NCI-H2081 (cell line): ENCODE measurements at places on chromosomes 16 and 17.

DNA sequence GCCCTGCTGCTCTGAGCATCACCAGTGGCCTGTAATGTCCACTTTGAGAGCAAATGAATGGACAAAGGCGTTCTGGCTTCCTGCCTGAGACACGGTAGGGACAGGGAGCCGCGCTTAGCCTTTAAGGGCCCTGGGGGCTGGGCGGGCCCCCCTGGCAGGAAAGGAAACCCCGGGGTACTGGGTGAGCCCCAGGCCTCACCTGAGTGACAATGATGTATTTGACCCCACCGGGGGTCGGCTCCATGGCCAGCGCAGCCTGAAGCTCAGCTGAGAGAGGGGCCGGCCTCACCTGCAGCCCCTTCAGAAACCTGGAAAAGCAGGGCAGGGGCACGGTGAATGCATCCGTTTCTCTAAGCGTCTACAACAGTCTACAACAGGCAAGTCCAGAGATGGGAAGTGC, 2.2 kb upstream of the CYBA start:
- DNase-seq = no peak

- DNase-seq = no peak
Observed at GRCh38 chr17:30545024-30545423, 67.8 kb downstream of the GOSR1 start.

DNA sequence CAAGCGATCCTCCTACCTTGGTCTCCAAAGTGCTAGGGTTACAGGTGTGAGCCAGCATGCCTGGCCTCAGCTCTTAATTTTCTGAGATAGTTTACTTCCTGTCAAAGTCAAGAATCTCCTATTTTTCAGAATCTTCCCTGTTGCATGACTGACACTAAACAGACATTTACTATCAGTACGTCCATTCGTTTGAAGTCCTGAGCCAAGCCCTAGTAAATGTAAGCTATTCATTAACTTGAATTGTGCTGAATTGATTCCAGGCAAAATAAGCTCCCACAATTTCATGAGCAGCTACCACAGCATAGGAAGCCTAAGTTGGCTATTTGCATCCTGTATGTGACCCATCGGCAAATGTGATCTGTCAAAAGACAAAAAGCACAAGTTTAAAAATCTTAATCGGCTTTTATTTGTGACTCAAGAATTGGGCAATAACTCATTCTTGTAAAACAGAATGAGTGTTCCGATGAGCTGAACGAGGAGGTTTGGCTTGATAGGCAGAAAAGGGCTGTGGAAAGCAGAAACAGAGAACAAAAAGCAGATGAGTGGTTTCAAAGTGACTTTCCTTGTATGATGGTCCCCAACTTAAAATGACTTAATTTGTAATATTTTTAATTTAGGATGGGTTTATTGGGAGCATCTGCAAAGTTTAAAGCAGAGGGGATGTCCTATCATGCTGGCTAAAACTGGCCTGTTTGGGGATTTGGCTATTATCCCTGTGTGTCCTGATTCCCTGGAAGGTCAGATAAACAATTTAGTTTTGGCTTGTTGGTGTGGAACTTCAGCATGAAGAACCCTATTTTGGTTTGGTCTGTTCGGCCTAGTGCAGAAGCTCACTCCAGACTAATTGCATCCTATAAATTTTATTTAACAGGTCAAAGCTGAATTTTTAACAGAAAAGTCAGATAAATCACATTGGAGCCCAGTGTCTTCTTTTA, 14.2 kb downstream of the RNF112 start:
- DNase-seq = no peak

- peak; percentile 44 for DNase-seq
Observed at GRCh38 chr17:79082311-79083190, 7.9 kb downstream of the ENGASE start.

DNA sequence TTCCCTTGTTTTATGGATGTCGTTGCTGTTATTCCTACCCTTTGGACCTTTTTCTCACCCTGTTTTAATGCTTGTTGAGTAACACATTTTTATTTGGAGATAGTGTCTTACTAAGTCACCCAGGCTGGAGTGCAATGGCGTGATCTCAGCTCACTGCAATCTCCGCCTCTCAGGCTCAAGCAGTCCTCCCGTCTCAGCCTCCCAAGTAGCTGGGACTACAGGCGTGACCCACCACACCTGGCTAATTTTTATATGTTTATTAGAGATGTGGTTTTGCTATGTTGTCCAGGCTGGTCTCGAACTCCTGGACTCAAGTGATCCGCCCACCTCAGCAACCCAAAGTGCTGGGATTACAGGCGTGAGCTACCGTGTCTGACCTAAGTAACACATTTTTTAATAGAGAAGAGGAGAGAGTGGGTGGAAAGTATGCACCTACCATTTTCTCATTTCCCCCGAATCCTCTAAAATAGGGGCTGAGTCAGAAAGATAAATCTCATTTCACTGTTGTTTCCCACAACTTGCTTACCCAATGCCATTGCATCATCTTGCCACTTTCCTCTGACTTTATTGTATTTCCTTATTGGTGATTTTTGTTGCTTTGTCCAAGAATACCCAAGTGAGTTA, 7.0 kb downstream of the DHX40 start:
- DNase-seq = no peak

GRCh38 chr16:49637933-49638672, 217.8 kb downstream of the ZNF423 start:
- no peak for DNase-seq

DNA sequence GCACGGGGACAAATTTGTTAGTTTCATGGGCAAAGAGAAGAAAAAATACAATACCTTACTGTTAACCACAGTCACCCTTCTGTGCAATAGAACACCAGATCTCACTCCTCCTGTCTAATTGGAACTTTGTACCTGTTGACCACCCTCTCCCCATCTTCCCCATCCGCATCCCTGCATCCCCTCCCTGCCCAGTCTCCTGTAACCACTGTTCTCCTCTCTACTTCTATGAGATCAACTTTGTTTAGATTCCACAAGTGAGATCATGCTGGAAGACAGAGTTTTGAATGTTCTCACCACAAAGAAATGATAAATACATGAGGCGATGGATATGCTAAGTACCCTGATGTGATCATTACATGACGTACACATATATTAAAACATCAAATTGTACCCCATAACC, 47.7 kb downstream of the CLEC16A start:
- DNase-seq = no peak

GRCh38 chr16:29909391-29909790, 9.1 kb downstream of the ASPHD1 start:
- DNase-seq = no peak

DNA sequence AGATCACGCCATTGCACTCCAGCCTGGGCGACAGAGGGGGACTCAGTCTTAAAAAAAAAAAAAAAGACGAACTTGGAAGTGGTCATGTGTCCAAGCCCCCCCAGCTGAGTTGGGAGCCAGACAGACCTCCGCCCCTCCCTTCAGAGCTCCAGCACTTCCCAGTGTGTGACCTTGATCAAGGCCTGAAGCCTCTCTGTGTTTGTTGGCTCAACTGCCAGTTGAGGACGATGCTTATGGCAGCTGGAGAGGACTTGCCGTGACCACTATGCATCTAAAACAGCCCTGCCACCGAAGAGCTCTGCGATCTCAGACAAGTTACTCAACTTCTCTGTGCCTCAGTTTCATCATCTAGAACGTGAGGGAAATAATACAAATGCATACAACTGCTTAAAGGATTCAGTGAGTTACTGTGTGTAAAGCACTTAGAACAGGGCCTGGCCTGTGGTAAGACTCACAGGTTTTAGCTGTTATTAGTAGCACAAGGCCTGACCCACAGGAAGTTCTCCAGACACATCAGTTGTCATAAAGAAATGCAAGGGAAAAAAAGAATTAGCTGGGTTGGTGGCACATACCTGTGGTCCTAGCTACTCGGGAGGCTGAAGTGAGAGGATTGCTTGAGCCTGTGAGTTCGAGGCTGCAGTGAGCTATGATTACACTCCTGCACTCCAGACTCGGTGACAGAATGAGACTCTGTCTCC, 7.0 kb upstream of the IL27 start:
- no peak for DNase-seq

DNA sequence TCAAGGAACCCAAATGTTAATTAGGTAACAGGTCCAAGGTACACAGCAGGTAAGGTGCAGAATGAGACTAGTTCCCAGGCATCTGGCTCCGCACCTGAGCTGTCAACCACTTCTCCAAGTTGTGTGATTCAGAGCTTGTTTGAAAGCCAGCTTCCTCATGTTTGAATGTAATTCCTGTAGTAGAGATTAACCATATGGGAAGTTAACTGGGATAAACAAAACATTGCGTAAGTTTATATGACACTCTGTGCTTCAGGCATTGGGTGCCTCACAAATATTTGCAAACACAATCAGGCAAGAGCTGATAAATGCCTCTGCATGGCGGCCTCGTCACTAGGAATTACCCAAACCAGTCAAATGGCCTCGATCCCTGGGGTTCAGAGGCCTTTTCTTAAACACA, 27.9 kb upstream of the CPHXL start:
- no peak for DNase-seq

GRCh38 chr17:80637048-80637781, 92.6 kb downstream of the RPTOR start:
- DNase-seq = no peak

- no peak for DNase-seq
Observed at GRCh38 chr17:7484919-7485377, 782 bp downstream of the POLR2A start.

DNA sequence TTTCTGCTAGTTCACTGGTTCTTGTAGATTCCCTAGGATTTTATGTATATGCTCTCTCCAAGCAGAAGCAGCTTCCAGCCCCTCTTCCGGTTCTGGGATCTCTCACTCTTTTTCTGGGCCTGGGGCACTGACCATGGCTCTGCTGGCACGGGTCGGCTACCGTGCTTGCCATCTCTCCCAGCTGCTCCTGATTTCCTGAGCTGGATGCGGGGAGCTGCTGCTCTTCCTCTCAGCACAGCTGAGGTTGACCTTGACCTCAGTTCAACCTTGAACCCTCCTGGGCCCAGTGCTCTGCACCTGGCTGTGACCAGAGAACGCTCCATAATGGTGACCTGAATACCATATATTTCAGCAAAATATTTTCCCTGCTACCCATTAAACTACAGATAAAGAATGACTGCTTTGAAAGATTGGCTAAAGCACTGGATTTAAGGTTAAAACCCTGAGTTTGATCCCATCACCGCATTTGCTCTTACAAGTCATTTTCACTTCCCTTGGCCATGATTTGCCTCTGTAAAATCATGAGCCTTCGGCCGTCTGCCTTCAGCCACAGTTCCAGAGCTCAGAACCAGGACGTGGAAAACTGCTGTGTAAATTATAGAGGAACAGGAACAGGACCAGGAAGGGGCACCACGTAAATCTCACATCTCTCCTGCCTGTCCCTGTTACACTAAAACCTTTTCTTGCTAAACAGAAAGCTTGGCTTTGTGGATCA, 130.8 kb upstream of the CHMP6 start:
- no peak for DNase-seq

DNA sequence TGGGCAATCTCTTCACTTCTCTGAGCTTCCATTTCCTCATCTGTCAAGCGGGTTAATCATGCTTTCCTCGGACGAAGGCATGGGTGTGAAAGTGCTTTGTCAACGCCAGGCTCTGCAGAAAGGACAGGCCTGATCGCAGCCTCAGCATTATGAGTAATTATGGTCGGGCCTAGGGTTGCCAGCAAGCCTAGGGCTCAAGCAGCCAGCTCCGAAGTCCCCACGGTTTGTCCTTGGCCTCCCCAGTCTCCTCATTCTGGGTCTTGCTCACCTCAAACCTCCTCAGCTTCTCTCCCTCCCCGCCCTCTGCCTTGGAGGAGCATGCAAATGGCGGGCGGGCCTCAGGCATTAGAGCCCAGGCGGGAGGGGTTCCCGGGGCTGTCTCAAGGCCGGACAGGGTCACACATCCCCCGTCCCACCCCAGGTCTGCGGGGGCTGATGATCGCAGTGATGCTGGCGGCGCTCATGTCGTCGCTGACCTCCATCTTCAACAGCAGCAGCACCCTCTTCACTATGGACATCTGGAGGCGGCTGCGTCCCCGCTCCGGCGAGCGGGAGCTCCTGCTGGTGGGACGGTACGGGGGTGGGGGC, 10.2 kb upstream of the FAM83G start:
- no peak for DNase-seq

- DNase-seq = no peak
Observed at GRCh38 chr16:31527734-31528274, at the start of gene AHSP. TSS of gene AHSP (plus strand) at chr16:31527900. CDS start at chr16:31528140, 240 bp downstream.

- DNase-seq = no peak
Observed at GRCh38 chr17:39195568-39196160, 1.8 kb downstream of the CACNB1 start.

DNA sequence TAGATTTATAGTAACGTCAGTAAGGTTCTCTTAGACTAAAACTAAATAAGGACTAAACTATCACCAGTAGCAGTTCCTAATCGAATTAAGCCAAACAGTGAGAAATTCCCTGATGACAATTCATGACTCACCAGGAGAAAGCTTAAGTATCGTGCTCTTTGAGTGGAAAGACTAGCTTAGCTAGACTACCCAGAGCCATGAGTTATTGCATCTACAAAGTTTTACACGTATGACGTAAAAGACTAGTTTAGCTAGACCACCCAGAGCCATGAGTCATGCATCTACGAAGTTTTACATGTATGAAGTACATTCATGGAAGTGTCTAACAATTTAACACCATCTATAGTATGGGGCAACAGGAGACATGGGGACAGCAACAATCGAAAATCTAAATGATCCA, 36.6 kb downstream of the UBE2G1 start:
- DNase-seq = no peak

DNA sequence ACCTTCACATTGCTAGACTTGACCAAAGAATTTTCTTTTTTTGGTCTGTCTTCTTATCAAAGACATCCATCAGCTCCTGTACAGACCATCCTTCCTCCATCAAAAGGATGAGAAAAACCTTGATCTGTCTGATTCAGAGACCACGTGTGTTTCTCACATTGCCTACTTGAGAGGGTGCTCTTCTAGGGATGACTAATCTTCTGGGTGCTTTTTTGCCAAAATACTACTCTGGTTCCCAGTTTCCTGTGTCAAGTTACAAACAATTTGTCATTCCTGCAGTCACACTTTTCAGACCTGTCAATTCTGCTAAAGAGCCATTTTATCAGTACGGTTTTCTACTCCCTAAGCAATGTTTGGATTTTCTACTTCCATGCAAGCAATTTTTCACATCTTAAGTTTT, 492.2 kb downstream of the CDH11 start:
- DNase-seq = no peak

- no peak for DNase-seq
Observed at GRCh38 chr16:64445649-64446048, 676.2 kb downstream of the CDH11 start.

DNA sequence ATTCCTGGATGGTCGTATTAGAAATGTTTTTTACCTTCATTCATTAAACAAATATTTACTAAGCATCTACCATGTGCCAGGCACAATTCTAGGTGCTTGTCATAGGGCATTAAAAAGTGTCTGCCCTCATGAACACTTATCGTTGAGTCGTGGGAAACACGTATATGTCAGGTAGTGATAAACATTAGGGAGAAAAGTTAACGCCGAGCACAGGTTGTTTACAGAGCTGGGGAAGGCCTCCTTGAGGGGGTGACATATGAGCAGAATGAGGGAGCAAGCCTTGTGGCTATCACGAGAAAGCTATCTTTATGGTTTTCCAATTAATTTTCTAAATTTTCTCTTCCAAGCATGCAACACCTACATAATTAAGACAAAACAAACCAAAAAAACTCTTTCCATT, 985 bp upstream of the ZNF213 start:
- DNase-seq = no peak

GRCh38 chr16:22004341-22004740, 3.4 kb upstream of the PDZD9 start:
- no peak for DNase-seq

GRCh38 chr17:3959295-3959899, 4.8 kb downstream of the ATP2A3 start:
- peak; percentile 91 for DNase-seq

GRCh38 chr16:79767421-79768275, 167.1 kb upstream of the MAF start:
- no peak for DNase-seq
